ENCODE measurements at places on chromosomes 13 and 19.

GRCh38 chr13:33033051-33033812, 17.0 kb downstream of the KL start:
- no peak for DNase-seq

DNA sequence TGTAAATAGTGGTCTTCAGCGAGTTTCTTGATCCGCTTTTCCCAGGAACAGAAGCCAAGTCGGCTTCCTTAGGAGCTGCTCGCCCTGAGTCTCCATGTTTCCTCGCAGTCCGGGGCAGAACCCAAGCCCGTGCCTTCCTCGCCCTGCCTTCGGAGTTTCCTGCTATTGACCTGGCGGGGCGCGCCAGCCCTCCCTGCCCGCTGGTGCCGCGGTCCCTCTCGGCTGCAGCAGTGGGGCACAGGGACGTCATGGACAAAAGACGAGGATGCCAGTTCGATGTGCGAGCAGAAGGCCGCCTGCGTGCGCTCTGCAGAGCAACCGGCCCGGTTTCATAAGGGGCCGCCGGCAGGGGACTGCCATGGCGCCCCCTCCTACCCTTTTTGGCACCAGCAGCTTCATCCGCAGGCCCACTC, 156.6 kb downstream of the TM9SF2 start:
- DNase-seq = peak; percentile 45

- no peak for DNase-seq
Measured at GRCh38 chr19:12834566-12834943, at the start of gene RTBDN. Gene RTBDN, minus strand, starts transcription at chr19:12834579. Its CDS starts 4,600 bp downstream, at chr19:12829979.

- DNase-seq = no peak
Measured at GRCh38 chr19:21134934-21135366, 6.9 kb upstream of the ZNF431 start.

DNA sequence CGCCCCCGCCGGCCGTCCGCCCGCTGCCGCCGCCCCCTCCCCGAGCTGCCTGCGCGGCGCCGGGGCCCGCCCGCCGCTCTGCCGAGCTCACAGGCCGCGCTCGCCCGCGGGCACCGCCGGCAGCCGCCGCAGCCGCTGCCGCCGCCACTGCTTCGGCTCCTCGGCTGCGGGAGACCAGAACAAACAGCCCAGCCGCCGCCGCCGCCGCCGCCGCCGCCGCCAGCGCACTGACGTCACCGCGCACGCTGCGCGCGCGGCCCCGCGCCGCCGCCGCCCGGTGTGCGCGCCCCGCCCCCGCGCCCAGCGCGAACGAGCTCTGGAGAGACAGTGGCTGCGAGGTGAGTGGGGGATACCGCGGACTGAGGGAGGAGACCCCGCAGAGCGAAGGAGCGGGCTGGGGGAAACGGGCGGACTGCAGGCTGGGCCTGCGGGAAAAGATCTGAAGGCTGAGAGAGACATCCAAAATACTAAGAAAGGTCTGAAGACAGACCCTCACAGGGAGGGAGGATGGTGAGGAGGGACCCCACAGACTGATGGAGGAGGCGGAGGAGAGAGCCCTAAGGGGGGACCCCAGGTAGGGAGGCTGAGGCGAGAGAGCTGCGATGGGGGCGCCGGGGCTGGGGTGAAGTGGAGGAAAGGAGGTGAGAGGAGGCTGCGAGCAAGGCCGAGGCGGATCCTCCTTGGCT, at the start of gene BRD4:
BRD4 (minus strand) TSS at position 229 of the 686 bp plus-strand sequence. CDS start 59,440 bp downstream, outside the sequence.
- no peak for DNase-seq
